Iris pigment epithelial cell (primary cell): ENCODE measurements at places on chromosomes 13 and 19.

DNA sequence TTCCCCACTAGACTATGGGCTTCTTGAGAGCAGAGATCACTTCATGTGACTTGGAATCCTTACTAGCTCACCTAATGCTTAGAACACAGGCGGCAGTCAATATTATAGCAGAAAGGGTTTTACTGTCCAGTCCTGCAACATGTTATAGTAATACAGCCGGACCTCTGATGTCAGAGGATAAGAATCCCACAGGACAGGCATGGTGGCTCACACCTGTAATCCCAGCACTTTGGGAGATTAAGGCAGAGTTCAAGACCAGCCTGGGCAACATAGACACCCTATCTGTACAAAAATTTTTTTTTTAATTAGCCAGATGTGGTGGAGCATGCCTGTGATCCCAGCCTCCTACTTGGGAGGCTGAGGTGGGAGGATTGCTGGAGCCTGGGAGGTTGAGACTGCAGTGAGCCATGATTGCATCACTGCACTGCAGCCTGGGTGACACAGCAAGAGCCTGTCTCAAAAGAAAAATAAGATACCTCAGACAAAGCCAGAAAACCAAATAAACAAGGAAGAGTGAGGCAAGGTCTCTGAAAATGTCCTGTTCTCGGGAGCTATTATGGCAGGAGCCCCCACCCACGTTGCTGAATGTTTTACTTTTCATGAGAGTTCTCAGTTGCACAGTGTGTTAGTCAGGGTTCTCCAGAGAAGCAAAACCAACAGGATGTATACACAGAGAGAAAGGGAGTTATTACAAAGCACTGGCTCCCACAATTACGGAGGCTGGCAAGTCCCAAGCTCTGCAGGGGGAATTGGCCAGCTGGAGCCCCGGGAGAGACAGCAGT is 100.8 kb downstream of the UBL3 start:
- peak; percentile 33 for DNase-seq

DNA sequence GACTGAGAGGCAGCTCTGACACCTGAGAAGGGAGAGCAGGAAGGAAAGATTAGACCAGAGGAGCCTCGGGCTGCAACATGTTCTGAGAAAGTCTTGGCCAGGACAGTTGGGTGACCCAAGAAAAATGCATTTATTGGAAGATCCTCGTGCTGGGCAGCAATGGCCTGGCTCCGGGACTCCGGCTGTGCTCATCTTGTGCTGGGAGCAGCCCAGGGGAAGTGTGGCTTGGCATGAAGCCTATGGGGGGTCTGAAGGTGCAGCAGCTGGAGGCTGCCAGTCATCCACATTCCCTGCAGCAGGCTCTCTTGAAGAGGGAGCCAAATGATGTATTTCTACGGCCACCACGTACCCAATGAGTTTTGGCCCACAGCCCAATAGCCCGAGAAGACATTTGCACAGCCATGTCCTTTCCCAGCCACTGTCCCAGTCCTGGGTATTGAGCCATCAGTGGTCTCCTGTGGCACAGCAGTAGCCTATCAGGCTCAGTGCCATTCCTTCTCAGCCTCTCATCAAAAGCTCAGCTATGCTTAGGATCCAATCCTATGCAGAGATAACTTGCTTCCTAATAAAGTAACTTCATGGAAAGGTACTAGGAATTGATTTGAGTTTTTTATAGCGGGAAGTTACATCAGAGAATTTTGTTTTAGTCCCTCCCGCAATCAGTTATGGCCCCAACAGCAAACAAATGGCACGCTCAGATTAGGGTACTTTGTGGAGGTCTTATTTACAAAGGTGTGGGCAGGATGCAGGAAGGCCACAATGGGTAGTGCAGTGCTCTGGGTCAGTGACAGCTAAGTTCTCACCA is 76.0 kb upstream of the MEDAG start:
- DNase-seq, result no peak

GRCh38 chr13:68905186-68905585 is 1202.4 kb upstream of the ATXN8OS start:
- DNase-seq, result no peak

GRCh38 chr13:102911336-102911735 is 65.5 kb downstream of the ERCC5 start:
- no peak for DNase-seq

DNA sequence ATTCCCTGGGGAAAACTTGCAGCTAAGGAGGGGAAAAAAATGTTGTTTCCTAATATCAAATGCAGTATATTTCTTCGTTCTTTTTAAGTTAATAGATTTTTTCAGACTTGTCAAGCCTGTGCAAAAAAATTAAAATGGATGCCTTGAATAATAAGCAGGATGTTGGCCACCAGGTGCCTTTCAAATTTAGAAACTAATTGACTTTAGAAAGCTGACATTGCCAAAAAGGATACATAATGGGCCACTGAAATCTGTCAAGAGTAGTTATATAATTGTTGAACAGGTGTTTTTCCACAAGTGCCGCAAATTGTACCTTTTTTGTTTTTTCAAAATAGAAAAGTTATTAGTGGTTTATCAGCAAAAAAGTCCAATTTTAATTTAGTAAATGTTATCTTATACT is 33.6 kb downstream of the TNFSF11 start:
- no peak for DNase-seq

DNA sequence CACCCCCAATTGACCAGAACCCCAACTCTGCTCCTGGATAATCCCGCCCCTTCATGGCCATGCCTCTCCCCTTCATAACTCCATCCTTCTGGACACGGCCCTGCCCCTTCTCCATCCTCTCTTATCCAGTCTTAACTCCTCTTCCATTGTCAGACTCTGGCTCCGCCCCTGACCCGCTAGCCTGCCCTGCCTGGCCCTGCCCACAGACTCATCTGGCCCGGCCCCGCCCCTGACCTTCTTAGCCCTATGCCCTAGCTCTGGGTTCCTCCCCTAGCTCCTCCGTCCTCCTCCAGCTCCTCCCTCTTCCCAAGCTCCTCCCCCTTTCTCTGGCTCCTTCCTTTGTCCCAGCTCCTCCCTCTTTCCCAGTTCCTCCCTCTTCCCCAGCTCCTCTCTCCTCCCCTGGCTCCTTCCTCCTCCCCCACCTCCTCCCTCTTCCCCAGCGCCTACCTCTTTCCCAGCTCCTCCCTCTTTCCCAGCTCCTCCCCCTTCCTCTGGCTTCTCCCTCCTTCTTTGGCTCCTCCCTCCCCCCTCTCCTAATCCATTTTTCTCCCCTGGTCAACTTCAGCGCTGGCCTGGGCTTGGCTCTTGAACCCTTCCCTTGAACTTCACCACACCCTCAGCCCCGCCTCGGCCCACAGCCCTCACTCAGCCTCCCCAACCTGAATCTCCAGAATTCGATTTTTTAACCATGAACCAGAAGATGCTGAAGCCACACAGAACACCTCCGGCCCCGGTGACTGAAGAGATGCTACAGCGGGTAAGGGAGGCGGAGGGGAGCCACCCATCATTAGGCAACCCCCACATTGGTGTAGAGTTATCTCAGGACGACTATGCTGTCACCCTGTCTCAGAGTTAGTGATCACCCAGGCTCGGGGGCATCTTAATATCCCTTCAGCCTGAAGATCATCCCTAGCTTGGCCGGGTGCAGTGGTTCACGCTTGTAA is 9.2 kb upstream of the ZNF358 start:
- peak; percentile 82 for DNase-seq

DNA sequence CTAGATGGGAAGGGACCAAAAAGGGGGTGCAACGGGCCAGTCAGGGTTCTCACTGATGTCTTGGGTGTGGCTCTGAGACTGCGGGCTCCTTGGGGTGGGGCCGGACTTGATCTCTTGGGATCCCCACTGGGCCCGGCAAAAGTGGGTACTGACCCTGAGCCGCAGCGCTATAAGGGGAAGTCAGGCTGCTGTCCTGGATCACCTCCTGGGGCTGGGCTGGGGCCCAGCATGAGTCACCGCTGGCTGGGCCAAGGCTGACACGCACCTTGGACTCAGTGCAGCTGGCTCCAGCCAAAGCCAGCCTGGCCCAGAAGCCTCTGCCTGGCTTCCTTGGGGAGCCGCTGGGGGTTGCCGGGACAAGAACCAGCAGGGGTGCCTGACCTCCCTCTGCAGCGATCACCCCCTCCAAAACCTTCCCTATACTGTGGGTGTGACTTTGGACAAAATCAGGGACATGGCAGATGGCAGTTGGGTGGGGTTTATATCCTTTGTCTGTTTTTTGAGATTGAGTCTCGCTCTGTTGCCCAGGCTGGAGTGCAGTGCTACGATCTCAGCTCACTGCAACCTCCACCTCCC is 617 bp upstream of the IQCN start:
- DNase-seq, result peak; percentile 88

- peak; percentile 57 for DNase-seq
Observed at GRCh38 chr13:26442541-26442940, 114.9 kb upstream of the WASF3 start.

- DNase-seq, result no peak
Observed at GRCh38 chr19:1000095-1000494, at the start of gene GRIN3B. TSS of gene GRIN3B (plus strand) at chr19:1000419. CDS start at chr19:1000438, 19 bp downstream.

DNA sequence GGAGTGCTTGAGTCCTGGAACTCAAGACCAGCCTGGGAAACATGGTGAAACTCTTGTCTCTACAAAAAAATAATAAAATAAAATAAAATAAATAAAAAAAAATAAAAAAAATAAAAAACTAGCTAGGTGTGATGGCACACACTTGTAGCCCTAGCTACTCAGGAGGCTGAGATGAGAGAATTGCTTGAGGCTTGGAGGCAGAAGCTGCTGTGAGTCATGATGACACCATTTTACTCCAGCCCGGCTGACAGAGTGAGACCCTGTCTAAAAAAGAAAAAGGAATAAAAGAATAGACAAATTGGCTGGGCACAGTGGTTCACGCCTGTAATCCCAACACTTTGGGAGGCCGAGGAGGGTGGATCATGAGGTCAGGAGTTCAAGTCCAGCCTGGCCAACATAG is 1168.9 kb downstream of the SLITRK5 start:
- no peak for DNase-seq

GRCh38 chr13:108322206-108322824 is 52.8 kb downstream of the TNFSF13B start:
- peak; percentile 47 for DNase-seq

DNA sequence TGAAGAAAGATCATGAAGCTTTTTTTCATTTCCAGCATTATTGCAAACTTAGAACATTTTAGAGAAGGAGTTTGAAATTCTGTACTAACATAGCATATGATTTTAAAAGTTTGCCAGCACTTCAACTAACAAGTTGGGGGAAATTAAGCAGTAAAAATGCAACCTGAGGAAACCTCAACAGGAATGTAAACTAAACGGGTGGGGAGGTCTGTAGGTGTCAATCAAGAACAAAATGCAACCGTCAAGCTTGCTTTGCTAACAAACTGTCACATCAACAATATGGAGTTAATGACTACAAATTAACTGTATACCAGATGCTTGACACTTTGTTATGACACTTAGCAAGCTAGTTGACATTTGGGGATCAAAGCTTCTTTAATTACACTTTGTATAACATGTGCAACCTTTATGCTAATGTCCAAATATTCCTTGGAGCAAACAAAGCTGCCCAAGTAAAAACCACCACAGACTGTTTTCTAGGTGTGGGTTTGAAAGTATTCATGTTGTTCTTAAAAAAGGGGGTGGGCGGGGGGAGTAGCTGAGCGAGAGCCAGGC is 52.1 kb downstream of the DACH1 start:
- DNase-seq, result no peak

DNA sequence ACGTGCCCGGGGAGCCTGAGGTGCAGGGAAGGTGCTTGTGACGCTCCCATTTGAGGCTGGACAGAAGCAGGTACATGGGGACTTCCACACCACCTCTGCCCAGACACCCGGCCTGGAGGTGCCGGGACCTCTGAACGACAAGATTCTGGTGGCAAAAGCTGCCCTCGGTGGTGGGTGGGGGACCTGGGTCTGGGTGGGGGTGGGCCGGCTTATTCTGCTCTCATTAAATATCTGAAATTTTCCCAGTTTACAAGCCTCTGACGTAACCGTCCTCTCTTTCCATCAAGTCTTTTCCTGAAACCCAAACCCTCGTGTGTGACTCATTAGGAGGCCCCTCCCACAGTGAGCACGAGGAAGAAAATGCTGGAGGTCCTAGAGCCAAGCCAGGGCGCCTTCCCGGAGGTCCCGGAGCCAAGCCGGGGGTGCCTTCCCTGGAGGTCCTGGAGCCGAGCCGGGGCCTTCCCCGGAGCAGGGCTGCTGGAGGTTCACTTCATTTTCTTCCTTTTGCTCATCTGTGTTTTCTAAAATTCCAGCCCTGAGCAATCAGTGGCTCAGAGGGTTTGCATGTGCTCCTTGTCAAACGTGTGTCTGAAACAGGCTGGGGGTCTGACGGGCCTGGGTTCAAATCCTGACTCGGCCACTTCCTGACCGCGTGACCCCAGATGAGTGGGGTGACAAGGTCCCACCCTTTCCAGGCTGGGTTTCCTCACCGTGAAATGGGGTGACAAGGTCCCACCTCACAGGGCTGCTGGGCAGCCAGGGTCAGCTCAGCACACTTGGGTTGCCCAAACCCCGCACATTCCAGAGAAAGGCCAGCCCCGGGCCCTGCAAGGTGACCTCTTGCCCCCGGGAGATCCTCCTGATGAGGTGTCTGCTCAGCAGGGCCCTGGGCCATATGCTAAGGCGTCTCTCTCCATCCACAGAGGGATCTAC is 10.0 kb downstream of the CFD start:
- DNase-seq, result peak; percentile 93

- DNase-seq, result peak; percentile 40
Observed at GRCh38 chr13:95509521-95510310, 42.8 kb upstream of the CLDN10 start.

GRCh38 chr19:2729943-2730818 is 9.0 kb upstream of the DIRAS1 start:
- DNase-seq, result no peak

DNA sequence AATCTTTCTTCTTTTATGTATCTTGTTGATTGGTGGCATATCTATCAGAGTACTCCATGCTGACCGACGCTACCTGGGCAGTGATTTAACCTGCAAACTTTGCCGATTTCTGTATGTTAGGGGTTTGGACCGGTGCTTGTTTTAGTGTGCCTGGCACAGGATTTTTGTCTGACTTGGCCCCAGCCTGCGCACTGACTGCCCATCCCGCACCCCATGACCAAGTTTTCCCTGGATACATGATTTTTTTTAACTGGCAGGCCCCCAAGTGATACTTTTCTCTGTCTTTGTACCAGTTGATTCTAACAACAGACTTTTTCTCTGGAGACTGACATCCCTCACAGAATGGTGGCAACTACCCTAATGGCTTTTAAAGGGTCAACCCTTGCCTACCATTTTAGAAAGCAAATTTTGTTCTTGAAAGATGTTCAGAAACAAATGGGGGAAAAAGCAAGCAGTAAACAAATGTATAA is 69.0 kb upstream of the C1QTNF9B start:
- no peak for DNase-seq

- DNase-seq, result no peak
Observed at GRCh38 chr13:32056316-32056715, 24.7 kb downstream of the FRY start.

- DNase-seq, result no peak
Observed at GRCh38 chr19:42325896-42326771, 699 bp downstream of the MEGF8 start.

DNA sequence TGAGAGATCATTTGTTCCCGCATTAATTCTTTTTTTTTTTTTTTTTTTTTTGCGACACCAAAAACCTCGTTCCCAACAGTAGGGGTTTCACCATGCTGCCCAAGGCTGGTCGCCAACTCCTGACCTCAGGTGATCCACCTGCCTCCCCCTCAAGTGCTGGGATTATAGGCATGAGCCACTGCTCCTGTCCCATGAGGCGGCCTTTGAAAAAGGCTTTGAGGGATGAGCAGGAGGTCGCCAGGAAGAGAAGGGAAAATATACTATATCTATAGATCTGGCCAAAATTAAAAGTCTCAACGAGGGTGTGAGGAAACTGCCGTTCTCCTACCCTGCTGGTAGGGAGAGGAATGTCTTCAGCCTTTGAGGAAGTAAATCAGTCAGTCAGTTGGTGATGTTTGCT is 26.2 kb downstream of the ZNF473 start:
- no peak for DNase-seq
